ENCODE measurements at places on chromosomes 2 and 18. TPM values are rescaled to one million over a fixed set of nuclear protein-coding genes. Genes with fewer than 3 reads are reported as not detected.

GRCh38 chr2:74747411-74748080 lies 86.4 kb upstream of the HK2 start:
- H3K4me3 ChIP-seq: no peak overlapping the region
- H3K4me1 ChIP-seq: peaks cover 22% of the 10 kb centered on the region
- no peak overlapping the region for H3K27ac ChIP-seq
- peaks cover 6% of the 10 kb centered on the region for H3K36me3 ChIP-seq
- peak; percentile 91 for DNase-seq

GRCh38 chr2:3805201-3805939 lies 102.0 kb downstream of the DCDC2C start:
- DNase-seq: peak; percentile 73
- no peak overlapping the region for H3K27ac ChIP-seq
- H3K4me1 ChIP-seq: peaks cover 15% of the 10 kb centered on the region
- H3K36me3 ChIP-seq: no peaks in the 10 kb centered on the region
- H3K27me3 ChIP-seq: no peaks in the 10 kb centered on the region

DNA sequence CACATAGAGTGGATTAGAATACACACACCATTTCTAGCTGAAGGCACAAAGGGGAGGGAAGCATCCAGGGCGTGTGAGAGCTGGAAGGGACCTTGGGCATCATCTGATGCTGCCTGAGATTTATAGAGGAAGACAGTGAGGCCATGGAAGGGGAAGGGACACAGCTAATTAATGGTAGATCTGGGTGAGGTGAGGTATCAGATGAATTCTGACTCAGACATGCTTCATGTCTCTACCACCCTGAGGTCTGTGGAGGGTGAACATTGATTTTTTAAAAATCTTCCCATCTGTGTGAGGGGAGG lies 42.2 kb upstream of the OTOF start:
- no peak overlapping the region for H3K4me3 ChIP-seq
- no peaks in the 10 kb centered on the region for H3K4me1 ChIP-seq
- no peaks in the 10 kb centered on the region for H3K36me3 ChIP-seq
- DNase-seq: no peak
- H3K27me3 ChIP-seq: peaks cover 47% of the 10 kb centered on the region

DNA sequence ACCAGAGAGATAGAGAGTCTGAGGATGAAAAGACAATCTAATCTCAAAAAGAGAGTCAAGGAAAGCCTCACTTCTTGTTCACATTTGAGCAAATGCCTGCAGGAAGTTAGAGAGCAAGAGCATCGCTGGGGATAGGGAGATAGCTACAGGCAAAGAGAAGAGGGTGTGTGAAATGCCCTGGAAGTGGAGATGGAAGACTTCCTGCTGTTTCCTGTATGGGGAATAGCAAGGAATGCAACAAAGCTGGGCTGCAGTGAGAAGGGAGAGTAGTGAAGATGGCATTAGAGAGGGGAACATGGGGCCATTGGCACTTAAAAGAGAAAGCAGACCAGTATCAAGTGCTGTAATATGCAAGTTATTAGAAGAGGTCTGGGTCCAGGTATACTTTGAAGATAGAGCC lies 488.6 kb downstream of the METTL4 start:
- H3K4me1 ChIP-seq: no peaks in the 10 kb centered on the region
- no peaks in the 10 kb centered on the region for H3K27me3 ChIP-seq
- H3K27ac ChIP-seq: no peak overlapping the region
- H3K4me3 ChIP-seq: no peak overlapping the region

DNA sequence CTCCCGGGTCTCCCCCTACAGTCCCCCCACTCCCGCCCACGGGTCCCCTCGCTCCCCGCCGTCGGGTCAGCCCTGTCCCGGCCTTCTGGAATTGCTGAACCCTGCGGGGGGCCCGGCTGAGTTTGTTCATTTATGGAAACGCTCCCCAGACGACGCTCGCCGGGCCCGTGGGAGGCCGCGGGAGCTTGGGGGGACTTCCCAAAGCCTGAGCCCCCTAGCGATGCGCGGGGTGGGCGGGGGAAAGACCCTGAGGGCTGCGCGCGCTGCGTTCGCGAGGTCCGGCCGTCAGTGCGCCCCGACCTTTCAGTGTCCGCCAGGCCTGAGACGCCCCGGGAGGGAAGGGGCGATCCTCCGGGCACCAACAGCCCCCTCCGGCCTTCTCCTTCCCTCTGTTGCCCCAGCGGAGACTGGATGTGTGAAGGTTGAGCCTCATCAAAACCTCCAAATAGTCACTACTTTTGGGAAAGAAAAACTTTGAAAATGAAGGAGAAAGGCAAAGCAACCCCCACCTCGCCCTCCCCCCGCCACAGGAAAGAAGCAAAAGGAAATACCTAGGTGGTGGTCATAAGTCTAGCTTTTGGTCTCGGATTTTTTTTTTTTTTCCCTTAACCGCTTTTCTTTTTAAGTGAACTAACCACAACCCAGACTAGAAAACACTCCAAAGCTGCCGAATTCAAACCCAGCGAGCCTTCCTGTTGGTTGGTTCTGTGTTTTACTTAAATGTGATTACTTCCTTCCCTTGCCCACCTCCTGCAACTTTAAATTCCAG lies 509 bp upstream of the CYS1 start:
- H3K36me3 ChIP-seq: no peaks in the 10 kb centered on the region
- H3K4me1 ChIP-seq: no peaks in the 10 kb centered on the region
- DNase-seq: no peak
- H3K27me3 ChIP-seq: peaks cover 84% of the 10 kb centered on the region
- peak overlapping the region; percentile 20 for H3K4me3 ChIP-seq
- H3K27ac ChIP-seq: no peak overlapping the region

DNA sequence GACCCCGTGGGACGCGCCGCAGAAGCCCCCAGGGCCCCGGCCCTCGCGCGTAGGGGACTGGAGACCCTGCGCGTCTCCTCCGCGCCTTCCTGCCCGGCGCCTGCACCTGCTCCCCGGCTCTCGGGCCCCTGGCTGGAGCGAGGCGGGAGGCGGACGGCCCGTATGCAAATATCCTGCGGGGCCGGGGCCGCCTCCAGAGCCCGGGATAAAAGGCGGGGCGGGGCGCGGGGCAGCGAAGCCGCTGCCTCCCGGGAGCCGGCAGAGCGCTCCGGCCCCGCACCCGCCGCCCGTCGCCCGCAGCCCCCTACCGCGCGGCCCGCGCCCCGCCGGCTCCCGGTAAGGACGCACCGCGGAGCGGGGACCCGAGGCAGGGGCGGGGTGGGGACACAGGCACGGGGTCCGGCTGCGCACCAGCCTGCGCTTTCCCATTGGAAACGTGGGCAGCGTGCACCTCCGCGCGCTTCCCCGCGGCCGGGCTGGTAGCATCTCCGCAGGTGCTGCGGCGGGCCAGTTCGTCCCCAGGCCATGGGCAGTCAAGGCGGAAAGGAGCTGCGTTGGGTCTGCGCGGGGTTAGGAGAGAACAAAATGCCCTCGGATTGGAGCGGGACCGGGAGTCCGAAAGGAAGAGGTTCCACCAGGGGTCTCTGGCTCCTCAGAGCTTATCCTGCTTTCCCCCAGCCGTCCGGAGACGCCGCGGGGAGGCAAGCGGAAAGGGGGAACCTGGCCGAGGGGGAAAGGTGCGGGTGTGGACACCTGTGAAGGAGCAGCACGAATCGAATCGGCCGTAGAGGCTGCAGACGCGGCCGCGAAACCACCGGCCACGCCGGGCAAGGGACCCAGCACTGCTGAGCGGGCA lies at the start of gene ATP6V1C2:
Gene ATP6V1C2, plus strand, starts transcription at position 235 of the 856 bp plus-strand sequence. CDS start 1,220 bp downstream, outside the sequence.
- H3K4me3 ChIP-seq: peak within 1 kb of the TSS; percentile 63
- peak; percentile 31 for DNase-seq
- no peak within 1 kb of the TSS for H3K27ac ChIP-seq
- H3K4me1 ChIP-seq: peaks cover 21% of the 10 kb centered on the region

DNA sequence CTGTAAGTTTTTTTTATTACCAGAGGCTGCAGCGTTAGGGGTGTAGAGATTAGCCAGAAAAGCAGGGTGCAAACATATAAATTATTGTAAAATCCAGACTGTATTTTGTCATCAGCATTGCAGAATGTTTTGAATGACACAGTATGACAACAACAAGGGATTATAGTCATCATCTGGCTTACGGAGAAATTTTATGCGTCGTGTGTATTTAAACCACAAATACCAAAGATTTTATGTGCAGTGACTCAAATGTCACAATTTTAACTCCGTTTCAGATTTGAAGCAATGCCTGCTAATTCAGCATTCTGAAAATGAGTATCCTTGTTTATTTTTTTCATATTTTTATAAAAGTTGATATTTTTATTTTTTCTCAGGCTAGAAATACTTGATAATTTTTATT lies 19.4 kb upstream of the TMX3 start:
- peaks cover 15% of the 10 kb centered on the region for H3K4me1 ChIP-seq
- H3K4me3 ChIP-seq: no peak overlapping the region

FN1 gene
- 636 TPM for total RNA-seq

ST8SIA5 gene
- not detected for total RNA-seq

DNA sequence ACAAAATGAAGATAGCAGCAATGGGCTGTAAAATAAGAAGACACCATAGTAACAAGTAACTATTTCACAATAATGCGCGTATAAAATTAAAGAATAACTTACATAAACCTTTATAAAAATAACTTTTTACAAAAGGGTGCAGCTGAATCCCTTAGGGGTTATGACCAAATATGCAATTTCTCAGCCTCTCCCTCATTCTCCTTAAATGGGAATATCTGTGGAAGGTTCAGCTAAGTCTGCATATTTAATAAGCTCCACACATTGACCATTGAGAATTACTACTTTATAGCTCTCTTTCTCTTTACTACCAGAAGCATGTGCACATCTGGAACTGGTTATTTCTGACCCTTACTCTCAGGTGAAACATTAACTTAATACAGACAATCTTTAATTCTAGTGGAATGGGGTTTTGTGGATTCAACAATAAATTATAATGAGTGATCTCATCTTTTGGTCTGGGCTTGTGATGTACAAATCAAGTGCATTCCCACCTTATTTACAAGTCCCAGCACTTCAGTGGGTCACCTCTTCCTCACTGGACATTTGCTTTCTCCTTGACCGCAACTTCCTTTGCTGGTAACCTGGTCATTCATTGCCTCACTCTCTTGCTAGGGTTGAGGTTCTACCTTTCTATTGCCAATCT lies 15.7 kb downstream of the ARHGAP15 start:
- no peaks in the 10 kb centered on the region for H3K27me3 ChIP-seq

GRCh38 chr2:29855924-29856639 lies 65.3 kb downstream of the ALK start:
- H3K4me1 ChIP-seq: no peaks in the 10 kb centered on the region
- peaks cover 4% of the 10 kb centered on the region for H3K36me3 ChIP-seq
- no peak overlapping the region for H3K4me3 ChIP-seq
- DNase-seq: no peak

RTP5 gene
- not detected for total RNA-seq

DNA sequence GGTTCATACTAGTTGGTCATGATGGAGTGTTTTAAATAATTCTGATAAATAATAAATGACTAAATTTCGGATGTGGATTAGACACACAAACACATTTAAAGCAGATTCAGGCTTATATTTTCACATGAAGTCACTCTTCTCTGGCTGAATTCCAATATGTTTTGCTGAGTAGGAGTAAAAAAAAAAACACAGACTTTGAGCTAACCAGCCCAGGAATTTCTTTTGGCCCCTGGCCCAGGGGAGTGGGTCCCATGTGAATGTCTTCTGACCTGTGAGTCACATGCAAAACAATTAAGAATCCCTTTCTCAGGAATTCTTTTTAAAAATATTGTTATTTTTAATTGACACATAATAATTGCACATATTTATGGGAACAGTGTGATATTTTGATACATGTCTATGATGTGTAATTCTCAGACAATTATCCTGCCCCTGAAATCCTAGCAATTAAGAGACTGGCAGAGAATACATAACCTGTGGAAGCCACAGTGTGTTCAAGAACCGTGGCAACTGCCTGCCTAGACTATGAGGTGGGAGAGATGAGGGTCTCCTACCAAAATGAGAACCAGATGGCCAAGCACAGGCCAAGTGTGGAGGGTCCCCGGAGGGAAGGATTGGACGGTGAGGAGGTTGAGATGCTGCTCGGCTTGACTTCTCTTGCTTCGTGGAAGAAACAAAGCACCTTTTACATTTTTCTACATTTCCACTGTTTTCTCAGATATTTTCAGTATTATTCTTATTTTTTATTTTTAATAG lies 236.4 kb downstream of the PIEZO2 start:
- H3K4me3 ChIP-seq: no peak overlapping the region
- H3K36me3 ChIP-seq: no peaks in the 10 kb centered on the region
- H3K27me3 ChIP-seq: no peaks in the 10 kb centered on the region
- DNase-seq: peak; percentile 65
- H3K4me1 ChIP-seq: peaks cover 6% of the 10 kb centered on the region
- H3K27ac ChIP-seq: peak overlapping the region; percentile 84

CBLN2 gene
- not detected for total RNA-seq

DNA sequence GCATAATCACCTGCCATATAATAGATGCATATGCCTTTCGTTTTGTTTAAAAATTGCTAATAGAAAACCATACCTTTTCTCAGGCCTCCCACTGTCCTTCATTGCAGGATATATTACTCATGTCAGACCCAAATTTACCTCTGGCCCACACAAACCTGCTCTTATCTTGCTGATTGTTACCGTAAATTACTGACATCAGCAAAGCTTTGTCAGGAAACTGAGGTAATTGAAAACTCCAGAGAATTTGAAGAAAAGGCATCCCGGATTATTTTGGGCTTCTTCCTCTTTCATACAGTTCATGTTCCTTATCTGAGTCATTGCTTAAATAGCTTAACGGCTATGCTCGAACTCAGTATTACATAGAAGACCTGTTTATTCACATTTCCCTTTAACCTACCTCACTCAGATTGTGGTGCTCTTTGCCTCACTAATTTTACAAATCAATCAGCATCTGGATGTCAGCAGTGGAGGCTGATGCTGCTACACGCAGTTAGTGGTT lies 145.7 kb downstream of the ZEB2 start:
- no peak overlapping the region for H3K27ac ChIP-seq
- peaks cover 6% of the 10 kb centered on the region for H3K4me1 ChIP-seq
- no peak overlapping the region for H3K4me3 ChIP-seq
- H3K36me3 ChIP-seq: no peaks in the 10 kb centered on the region
- H3K27me3 ChIP-seq: no peaks in the 10 kb centered on the region

SERPINB4 gene
- total RNA-seq: not detected

DIPK1C gene
- total RNA-seq: not detected

GRCh38 chr18:62938006-62938405 lies 222.7 kb downstream of the PHLPP1 start:
- no peak overlapping the region for H3K4me3 ChIP-seq
- H3K27ac ChIP-seq: peak overlapping the region; percentile 1
- no peaks in the 10 kb centered on the region for H3K27me3 ChIP-seq
- peaks cover 13% of the 10 kb centered on the region for H3K36me3 ChIP-seq
- H3K4me1 ChIP-seq: peaks cover 15% of the 10 kb centered on the region
- no peak for DNase-seq

- peaks cover 12% of the 10 kb centered on the region for H3K4me1 ChIP-seq
- H3K36me3 ChIP-seq: no peaks in the 10 kb centered on the region
- H3K27ac ChIP-seq: peak overlapping the region; percentile 61
- no peaks in the 10 kb centered on the region for H3K27me3 ChIP-seq
- no peak for DNase-seq
Observed at GRCh38 chr2:118800736-118801135, 46.7 kb downstream of the EN1 start.
